Suppressor macrophage treated with lipopolysaccharide for 1 hour (primary cell): ENCODE measurements at places on chromosomes 1 and 21.

DNA sequence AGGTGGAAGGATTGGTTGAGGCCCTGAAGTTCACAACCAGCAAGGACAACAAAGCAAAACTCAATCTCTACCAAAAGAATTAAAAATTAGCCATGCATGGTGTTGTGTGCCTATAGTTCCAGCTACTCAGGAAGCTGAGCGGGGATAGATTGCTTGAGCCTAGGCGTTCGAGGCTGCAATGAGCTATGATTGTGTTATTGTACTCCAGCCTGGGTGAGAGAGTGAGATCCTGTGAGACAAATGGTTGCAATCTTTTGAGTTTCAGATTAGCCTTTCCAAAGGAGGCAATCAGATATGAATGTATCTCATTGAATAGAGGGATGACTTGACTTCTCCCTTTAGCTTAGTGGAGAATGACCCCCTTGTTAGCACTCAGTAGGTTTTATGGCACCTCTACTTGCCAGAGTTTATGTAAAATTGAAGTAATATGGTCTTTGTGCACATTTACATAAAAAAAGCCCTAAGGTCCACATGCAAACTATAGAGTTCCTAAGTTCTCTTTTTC is 105.6 kb upstream of the OLFM3 start:
- DNase-seq = no peak

- DNase-seq = no peak
Observed at GRCh38 chr1:174713796-174714195, 266.0 kb downstream of the GPR52 start.

DNA sequence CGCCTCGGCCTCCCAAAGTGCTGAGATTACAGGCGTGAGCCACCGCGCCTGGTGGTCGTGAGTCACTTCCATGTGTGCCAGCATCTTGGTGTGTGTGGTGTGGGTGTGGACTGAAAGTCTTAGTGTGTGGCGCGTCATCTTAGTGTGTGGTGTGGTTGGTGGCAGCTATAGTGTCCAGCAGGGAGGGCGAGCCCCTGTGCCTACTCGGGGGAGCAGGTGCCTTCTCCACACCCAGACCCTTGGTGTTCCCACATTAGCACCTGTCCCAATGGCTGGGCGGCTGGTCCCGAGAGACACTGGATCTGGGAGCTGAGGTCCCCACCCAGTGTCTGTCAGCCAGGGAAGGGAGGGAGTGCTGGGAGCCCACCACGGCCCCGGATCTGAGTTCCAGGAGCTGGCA is 2.8 kb downstream of the SCNN1D start:
- peak; percentile 61 for DNase-seq

- peak; percentile 66 for DNase-seq
Observed at GRCh38 chr21:44304877-44305293, 5.0 kb downstream of the PFKL start.

GRCh38 chr1:203300441-203301330 is 4.6 kb upstream of the BTG2 start:
- no peak for DNase-seq

DNA sequence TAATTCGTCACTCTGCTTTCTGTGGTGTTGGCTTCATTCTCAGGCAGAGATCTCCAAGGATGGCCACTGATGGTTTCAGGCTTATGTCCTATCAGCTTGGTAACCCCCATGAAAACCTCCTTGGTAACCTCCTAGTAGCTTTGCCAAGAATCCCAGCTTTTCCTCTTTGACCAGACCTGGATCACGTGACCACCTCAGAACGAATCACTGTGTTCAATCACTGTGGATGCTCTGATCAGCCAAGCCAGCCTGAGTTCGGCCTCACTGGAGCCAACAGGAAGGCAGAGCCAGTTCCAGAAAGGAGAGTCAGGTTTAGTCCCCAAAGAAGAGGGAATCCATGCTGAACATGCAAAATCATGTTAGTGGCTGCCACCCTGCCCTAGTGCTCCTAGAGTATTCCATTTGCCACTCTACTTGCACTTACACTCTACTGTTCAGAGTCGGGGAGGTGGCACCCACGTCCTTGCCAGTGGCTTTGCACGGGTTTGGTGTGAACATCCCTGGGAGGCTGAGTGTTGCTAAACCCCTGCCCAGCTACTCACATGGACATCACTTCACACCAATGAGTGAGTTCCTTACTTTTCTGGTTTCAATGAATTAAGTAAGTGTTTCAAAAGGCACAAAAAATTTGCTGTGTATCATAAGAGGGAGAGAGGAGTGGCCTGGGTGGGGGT is 33.5 kb upstream of the SSBP3 start:
- no peak for DNase-seq

DNA sequence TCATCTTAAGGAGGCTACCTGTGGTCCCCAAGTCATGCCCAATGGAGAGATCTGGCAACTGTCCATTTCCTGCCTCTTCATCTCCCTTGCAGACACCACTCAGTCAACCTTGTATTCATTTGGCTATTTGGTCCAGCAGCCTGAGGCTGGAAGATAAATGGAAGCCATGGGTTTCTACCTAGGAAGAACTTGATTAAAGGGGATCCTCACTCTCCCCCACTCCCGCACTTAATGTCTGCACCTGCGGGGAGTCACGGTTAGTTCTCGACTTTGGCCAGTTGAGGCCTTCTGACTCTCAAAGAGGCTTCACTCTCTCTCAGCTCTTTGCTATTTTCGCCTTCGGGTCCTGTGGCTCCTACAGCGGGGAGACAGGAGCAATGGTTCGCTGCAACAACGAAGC is 8.4 kb upstream of the ATXN7L2 start:
- DNase-seq = no peak

DNA sequence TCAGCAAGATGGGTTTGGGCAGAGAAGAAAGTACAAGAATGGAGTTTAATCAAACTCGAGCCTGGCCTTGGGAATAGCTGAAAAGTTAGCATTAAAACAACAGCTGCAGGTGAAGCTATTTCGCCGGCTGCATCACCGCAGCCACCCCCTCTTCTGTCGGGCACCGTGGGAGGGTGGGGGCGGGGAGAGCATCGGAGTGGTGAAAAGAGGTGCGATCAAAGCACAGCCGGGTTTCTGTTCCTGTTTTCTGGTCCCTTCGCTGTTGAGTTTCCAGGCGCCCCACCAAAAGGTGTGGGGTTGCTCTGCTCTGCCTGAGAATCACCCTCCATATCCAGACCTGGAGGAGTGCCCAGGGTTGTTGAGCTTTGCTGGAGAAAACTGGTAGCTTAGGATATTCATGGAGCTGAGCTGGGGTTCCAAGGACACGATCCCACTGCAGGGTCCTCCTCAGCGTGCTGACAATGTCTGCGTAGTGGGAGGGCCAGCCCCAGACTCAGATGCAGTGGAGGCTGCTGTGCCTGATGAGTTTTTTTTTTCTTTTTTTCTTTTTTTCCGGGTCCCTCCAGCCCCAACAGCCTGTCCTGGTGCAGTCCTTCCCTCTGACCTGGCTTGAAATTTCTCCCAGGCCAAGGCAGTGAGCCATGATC is 127.5 kb upstream of the C1orf174 start:
- DNase-seq = no peak

DNA sequence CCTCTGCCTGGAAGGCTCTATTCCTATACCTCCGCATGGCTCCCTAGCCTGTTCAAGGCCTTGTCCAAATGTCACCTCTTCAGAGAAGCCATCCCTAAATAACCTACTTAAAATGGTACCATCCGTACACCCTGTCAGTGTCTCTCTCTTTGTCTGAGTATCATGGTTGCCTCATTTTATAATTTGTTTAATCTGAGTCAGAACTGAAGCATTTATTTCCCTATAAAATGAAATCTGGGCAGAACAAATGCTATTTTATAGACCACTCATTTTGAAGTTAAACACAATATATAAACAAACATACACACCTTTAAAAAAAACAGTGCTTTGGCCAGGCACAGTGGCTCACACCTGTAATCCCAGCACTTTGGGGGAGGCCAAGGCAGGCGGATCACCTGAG is 30.2 kb downstream of the RERE start:
- no peak for DNase-seq

- no peak for DNase-seq
Observed at GRCh38 chr1:188735567-188735966, 1742.1 kb downstream of the BRINP3 start.

DNA sequence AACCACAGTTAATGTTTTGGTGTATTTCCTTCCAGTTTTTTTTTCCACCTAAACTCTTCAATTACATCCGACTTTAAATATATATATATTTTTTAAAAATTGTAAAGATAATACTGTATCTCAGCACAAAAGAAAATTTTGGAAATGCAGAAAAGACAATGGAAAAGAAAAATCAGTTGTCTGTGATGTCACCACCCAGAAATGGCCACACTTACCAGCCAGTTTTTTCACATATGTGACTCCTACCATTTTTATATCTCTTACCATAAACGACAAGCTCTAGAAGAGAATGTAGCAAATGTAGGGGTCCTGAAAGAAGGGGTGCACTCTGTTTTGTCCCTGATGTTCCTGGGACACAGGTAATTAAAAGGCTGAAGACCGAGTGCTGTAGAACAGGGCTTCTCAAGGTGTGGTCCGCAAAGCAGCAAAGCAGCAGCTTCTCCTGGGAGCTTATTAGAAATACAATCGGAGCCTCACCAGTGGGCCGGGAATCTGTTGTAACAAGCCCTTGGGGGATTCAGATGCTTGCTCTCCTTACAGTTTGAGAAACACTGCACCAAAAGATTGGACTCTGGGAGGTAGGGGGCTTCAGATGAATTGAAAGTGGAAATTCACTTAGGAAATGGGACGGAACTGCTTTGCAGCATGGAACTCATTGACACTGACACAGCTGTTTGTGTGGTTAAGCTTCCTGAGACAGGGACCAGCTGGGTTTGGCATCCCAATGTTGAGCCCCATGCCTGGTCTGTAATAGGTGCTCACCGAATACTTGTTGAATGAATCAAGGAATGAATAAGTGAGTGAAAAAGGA is 44.1 kb downstream of the ALPL start:
- DNase-seq = no peak

DNA sequence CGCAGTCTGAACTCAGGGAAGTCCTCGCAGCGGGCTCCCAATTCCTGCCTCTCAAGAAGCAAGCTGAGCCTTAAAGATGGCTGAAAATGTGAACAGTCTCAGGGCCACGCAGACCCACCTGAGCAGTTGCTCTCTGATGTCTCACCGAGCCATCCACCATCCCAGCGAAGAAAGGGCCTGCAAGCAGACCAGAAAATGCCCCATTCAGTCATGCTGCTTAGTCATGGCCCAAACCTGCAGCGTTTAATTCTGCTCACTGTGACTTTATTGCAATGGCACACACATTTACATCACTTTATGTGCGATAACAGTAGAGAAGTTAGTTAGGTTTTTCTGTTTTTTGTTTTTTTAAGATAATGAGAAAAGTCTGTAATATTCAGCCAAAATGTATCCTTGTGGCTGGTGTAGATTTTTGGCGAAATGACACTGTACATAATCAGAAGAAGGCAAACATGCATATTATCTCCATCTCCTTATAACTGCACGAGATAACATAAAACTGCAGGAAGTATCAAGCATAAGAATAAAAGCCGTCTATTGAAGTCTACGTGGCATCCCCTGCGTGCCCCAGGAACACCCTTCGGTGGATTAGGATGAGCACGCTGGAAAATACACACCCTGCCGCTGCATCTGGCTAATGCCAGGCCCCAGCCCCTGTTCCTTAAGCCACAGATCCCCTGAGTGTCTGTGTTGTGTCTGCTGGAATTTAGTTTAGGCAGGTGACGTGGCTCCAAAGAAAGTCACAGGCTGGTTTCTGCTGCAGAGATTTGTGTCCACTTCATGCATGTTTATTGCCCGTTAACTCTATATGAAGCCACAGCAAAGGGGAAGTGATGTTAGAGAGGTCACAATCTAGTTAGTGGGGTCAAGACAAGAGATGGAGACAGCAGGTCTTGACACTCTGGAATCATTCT is 119.8 kb upstream of the IRF2BP2 start:
- peak; percentile 38 for DNase-seq

DNA sequence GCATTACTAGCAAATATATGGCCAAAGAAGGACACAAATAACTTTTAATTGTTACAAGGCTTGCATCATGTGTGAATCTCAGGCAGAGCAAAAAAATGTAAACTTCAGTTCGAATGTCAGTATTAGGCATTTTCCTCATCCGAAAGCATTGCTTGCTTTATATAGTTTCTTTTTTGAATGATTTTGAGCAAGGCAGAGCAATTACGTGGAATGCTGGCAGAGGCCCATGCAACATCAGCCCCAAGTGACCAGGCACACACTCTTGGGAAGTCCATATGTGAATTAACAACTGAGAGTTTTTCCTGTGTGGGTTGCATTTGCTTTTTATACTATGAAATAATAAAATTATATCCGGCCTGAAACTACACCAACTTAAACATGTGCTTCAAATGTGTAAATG is 274.8 kb downstream of the PTPRC start:
- DNase-seq = no peak

DNA sequence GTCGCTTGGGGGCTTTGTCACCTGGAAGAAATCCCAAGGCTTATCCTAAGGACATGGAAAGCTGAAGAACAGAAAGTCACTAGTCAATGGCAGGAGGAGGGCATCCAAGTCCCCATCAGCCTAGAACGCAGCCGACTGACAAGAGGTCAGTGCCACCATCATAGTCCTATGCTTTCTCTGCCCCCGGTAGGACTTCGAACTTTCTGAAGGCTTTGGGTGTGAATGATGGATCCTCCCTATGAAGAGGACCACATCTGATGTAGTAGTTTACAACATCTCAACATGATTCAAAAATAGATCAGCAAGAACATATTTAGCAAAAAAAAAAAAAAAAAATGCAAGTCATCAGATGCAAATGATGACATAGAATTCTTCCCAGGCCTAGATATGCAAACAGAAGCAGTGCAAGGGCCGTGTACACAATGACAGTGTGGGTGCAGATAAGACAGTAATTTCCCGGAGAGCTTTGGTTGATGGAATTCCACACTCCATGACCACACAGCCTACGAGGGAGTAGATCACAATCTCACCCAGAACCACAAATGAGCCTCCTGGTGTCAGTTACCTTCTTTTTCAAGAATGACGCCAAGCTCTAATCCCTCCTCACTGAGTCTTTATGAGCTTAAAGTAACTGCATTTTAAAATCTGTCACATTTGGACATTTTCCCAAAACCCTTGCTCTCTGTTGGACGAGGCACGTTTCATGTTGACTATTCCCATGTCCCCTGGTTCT is 88.2 kb downstream of the PSMG1 start:
- peak; percentile 78 for DNase-seq

- DNase-seq = no peak
Observed at GRCh38 chr1:85308833-85309350, 32.5 kb upstream of the BCL10 start.

DNA sequence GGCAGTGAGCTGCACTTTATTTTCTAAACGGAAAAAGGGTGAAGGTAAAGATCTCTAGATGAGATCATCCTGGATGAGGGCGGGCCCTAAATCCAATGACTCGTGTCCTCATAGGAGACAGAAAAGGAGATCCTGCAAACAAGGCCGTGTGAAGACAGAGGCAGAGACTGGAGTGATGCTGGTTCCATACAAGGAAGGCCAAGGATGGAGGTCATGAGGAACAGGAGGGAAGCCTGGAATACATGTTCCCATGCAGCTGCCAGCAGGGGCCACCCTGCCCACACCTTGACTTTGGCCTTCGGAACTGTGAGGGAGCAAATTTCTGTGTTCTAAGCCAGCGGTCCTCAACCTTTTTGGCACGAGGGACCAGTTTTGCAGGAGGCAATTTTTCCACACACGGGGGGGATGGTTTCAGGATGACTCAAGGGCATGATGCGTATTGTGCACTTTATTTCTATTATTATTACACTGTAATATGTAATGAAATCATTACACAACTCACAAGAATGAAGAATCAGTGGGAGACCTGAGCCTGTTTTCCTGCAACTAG is 94.3 kb downstream of the PSMG1 start:
- DNase-seq = no peak
